ENCODE measurements at places on chromosomes 5 and 9.

GRCh38 chr5:60586307-60586901 lies 113.6 kb downstream of the DEPDC1B start:
- DNase-seq: no peak

DNA sequence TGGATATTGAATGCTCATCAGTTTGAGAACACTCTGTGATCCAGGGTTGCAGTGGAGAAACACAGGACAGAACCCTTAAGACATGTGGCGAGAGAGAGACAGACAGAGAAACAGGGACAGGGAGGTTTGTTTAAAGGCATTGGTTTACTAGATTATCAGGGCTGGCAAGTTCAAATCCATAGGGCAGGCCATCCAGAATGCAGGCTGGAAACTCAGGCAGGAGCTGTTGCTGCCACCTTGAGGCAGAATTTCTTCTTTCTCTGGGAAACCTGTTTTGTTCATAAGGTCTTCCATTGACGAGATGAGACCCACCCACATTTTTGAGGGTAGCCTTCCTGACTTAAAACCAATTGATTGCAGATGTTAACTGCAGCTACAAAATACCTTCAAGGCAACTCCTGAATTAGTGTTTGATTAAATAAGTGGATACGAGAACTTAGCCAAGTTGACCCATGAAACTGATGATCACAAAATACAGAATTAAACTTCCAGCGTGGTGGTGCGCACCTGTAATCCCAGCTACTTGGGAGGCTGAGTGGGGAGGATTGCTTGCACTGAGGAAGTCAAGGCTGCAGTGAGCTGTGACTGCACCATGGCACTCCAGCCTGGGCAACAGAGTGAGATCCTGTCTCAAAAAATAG lies 55.9 kb downstream of the NSUN2 start:
- DNase-seq: peak; percentile 39

DNA sequence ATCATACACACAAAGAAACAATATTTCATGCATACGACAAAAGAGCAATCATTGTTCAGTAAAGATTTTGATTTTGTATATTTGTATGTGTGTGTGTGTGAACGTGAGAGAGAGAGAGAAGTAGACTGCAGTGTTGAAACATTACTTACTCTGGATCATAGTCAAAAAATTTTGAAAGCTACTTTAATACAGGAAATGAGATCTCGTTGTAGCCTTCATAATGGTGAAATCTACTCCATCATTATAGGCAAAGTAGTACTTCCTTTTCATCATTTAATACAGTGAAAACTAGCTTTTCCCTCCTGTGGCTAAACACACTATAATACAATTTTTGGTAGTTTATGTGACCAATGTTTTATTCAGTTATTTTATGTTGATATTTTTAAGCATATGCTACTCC lies 1427.7 kb upstream of the C9orf72 start:
- no peak for DNase-seq

GRCh38 chr9:38289866-38290245 lies 102.6 kb upstream of the ALDH1B1 start:
- no peak for DNase-seq

- DNase-seq: no peak
Measured at GRCh38 chr5:38935437-38935836, 89.6 kb downstream of the OSMR start.

DNA sequence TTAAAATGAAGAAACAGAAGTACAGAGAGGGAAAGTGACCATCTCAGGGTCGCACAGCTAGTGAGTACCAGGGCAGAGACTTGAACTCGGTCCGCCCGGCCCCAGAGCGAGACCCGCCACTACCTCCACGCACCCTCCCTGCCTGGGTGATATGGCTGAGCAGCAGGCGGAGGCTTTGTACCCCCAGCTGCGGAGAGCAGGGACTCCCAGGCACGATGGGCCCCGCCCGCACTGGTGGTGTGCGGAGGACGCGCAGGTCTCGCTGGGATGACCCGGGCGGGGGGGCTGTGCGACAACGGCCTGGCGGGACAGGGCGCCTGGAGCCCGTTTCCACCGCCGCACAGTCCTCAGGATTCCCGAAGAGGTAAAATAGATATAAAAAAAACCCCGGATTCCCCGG lies 64.7 kb upstream of the LARP1 start:
- DNase-seq: no peak

DNA sequence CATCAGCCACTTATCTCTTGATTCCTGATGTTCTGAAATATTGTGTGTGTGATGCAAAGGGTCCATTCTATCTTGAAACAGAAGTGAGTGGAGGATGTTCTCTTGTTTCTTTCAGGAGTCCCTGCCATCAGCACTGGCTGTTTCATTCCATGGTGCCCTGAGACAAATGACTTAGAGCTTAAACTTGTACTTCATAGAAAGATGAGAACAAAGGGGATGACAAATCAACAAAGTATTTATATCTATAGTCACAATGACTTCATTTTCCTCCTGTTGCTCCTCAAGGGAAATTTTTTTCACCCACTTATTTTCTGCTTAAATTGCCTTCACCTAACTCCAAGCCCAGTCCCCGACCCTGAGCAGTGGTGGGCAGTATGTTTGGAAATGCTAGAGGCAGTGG lies 171.6 kb downstream of the TARS1 start:
- DNase-seq: no peak

- no peak for DNase-seq
Measured at GRCh38 chr9:114851306-114851705, 45.5 kb upstream of the TNFSF15 start.

- DNase-seq: no peak
Measured at GRCh38 chr9:109973336-109973735, 193.3 kb downstream of the PALM2AKAP2 start.

DNA sequence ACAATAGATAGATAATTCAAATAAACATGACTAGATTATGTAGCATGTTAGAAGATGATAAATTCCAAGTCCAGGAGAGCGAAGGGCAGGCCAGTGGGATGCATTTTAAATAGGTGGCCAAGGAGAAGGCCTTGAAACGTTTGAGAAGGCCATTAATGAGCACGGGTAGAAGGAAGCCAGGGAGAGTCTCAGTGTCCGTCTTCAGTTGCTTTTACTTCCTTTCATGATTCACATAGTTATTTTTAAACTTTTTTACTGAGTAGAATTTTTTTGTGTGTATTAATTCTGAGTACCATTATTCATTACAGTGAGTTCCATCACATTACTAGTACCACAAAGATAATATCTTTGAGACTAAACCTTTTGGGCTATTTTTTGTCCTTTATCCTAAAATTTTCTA lies 259.2 kb downstream of the ARRDC3 start:
- DNase-seq: no peak

DNA sequence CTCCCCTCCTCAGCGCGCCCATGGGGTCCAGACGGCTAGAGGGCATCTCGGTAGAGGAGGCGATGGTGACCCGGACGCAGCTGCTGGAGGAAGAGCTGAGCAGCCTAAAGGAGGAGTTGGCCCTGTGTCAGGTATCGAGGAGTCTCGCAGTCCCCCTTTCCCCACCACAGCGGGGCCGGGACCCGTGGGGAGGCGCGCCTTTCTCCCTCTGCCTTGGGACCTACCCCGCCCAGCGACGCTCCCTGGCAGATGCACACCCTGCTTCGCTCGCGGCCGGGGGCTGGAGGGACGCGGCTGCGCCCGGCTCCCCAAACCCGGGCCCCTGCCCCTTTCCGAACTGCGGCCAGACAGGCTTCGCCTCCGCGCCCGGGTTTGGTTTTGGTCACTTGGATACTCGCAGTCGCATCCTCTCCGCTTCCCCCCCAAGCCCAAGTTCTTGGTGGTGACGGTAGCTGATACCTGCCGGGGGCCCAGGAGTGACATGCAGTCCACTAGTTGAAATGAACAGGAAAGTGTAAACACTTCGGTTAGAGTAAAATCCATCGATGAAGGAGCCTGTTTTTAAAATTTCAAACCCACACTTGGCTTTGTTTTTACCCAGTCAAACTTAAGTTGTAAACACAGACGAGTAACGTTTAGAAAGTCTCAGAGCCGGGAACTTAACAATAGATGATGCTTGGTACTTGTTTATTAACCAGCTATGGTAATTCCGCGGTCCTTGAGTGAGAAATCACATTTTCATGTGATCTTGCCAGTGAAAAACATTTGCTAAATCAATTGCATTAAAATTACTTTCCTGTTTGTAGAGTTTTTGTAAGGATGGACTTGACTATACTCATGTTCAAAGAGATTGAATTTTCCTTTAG lies 688 bp downstream of the CNTLN start:
- DNase-seq: peak; percentile 2

- no peak for DNase-seq
Measured at GRCh38 chr5:558326-558725, 34.1 kb upstream of the SLC9A3 start.

GRCh38 chr5:56607074-56607473 lies 208.3 kb upstream of the MAP3K1 start:
- DNase-seq: no peak

DNA sequence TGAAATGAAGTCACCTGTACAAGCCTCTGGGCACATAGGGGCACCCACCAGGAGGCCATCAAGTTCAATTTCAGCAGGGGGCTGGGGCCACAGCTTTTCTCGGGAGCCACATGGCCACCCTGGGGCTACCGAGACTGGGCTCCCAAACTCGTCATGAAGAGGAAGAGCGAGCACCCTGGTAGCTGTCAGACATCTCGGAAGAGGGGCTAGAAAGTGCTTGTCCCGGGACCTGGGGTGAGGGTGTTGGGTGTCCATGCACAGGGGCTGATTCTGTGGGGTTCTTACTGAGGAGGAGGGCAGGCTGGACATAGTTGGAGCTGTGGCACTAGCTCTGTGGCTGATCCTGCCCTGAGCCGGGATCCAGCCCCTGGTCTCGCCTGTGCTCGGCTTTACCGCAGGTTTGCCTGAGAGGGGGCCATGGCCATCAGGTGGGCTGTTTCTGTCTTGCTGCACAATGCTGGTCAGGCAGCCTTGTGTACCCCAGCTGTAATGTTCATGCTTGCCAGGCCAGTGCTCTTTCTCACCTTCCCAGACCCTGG lies 70.3 kb downstream of the PHF2 start:
- no peak for DNase-seq

DNA sequence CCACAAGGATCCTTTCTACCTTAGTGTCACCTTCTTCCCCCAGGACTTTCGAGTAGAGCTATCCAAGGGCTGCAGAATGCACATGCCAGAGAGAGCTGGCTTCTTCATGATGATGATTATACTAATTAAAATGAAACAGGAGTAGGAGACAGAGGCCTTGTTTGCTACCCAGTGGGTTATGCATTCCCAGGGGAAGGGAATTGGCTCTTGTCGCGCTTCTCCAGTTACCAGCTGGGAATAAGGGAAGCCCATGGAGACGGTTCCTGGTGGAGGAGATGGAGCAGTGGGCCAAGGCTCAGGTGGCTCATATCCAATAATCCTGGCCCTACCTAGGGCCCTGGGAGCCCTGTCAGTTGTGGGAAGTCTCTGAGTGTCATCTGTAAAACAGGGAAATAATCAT lies 65.1 kb downstream of the WWC1 start:
- no peak for DNase-seq

DNA sequence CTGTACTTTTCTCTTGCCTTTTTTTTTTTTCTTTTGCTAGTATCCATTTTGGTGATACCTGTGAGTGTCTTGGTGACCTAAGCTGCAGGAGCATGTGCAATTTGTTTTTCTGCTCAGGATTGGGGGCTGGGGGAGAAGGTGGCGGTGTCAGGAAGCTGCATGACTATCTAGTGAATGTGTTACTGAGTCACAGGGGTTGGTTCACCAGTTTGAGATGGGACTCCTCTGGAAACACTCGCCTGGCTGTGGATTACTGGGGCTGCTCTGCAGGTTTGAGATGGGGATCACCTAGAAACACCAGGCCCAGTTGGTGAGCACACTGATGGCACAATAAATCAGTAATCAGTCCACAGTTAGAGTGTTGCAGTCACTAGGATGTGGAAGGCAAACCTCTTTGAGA lies 447.9 kb downstream of the SPATA31D1 start:
- DNase-seq: no peak

DNA sequence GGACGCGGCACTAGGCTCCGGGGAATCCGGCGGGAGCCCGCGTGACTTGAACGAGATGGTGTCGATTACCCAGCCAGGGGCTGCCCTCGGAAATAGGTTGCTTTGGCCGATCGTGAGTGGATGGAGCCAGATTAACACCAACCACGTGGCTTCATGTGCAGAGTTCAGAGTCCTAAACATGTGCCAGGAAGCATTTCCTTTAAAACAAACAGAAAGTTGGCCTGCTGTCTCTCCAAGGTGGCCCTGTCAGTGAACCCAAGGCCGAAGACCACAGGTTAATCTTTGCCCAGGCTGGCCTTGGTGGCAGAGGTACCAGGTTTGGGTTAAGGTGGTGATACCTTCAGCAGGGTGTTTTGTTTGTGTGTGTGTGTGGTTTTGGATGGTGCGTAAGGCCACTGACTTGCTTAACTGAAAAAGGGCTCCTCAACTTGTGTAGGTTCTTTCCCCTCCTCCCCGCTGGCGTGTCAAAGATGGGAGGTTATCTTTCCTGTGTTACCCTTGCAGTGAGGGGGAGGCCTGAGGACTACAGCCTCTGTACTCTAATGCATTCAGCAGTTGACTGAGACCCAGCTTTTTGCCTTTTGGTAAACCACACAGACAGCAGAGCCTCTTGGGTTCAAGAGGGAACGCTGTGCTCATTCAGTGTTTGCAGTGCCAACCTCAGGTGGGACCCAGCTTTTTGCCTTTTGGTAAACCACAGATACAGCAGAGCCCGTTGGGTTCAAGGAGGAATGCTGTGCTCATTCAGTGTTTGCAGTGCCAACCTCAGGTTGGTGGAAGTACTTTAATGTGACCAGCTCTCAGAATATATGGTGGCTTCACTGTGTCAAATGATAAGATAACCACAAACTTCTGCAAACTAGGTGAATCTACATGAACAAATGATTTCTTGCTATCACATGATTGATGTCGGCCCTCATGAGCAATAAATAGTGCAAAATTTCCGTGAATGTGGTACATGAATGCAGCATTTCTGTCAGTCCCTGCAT lies 1.4 kb downstream of the IQGAP2 start:
- DNase-seq: peak; percentile 86

DNA sequence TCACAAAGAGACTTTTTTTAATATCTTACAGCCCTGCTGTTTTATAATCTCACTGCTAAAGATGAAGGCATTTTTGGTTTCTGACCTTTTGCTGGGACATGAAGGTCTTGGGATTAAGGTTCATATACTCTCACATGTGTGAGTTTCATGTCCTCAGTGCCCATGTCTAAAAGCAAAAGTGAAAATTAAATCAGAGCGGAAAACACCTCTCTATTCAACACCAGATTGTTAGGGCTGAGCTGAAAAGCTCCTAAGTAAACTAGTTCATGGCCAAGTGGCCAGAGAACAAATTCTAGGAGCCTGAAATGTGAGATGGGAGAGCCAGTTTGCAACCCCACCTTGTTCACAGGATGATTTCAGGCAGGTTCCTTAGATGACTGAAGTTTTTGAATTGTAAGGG lies 110.9 kb downstream of the GRIA1 start:
- DNase-seq: no peak

DNA sequence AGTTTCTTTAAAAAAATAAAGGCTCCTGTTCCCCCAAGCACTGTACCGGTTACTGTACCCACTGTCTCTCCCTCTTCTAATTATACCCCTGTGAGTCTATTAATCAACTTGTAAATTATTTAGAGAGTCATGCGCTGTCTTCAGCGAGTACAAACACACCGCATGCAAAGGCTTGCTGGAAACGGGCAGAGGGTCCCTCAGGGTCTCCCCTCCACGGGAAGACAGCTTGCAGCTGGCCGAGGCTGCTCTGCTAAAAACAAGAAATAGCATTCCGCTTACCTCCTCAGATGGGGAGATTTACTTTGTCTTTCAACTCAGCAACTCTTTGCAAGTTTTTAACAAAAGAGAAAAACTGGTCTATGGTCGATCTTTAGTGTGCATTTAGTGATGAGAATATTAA lies 71.8 kb downstream of the AK8 start:
- DNase-seq: no peak

- no peak for DNase-seq
Measured at GRCh38 chr9:71209890-71210289, 88.5 kb upstream of the TRPM3 start.

- no peak for DNase-seq
Measured at GRCh38 chr5:1750469-1750868, 49.2 kb downstream of the MRPL36 start.
